ENCODE measurements at places on chromosomes 2 and 18.

DNA sequence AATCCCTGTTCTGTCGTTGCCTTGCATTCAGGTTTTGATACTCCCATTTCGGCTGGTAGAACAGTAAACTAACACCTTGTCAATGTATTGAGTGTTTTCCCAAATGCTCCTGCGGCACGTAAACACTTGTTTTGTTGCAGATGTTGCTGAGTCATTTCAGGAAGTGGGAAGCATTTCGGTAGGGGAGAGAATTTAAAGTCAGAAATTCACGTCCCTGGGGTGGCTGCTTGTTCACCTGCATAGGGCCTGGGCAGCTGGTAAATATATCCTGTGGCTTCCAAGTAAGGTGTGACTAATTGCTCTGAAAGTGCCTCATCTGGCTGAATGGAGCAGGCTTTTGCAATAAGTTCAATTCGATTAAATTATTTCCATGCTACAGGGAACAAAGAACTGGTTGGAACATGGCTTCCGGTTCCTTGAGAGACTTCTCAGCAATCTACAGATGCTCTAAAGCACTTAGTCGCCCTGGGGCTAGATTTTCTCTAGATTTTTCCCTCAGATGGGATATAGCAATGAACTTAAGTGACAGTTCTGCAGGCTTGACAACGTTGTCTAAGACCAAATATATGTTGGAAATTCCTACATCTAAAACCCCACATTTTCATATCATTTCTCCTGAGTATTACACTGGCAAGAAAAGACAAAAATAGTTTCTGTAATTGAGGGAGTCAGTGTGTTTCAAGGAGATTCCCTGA is 5.2 kb downstream of the GALR1 start:
- DNase-seq = no peak

- DNase-seq = no peak
Observed at GRCh38 chr2:236554629-236555282, 14.9 kb upstream of the ACKR3 start.

- DNase-seq = no peak
Observed at GRCh38 chr2:57343391-57344006, 703.1 kb upstream of the VRK2 start.

DNA sequence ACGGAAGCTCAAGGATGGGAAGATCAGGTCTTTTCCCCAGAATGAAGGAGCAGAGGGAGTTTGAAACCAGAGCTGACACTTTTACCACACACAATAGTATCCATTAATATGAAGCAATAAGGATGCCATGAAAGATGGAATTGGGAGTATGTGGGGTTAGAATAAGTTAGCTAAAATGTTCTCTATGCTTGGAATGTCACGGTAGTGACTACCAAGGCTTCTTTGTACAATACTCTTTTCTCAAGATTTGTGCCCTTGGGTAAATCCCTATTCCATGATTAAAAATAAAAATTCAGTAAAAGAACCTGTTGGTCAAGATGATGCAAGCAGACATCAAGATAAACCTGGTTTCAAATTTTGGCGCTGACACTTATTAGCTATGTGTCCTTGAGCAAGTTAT is 75.0 kb downstream of the NRXN1 start:
- no peak for DNase-seq

GRCh38 chr2:235911633-235912233 is 256.5 kb downstream of the GBX2 start:
- no peak for DNase-seq

- no peak for DNase-seq
Observed at GRCh38 chr2:96138179-96139145, at the start of gene ASTL. Gene ASTL, minus strand, starts transcription at chr2:96138502. Its CDS starts 66 bp downstream, at chr2:96138436.

DNA sequence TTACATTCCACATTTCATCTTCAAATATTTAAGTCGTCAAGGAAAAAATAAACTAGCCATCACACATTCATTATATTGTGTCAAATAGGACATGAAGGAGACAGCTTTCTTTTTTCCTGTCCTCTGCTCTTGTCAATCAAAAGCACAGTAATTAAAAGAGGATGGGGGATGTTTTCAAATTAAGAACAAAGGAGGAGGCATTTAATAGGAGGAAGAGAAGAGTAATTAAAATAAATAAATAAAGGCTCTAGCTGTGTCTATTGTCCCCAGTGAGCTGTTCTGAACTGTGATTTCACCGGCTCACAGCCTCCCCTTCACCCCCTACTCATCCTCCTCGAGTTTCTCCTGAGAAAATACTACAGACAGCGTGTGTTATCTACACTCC is 1377.1 kb upstream of the PIK3C3 start:
- DNase-seq = no peak

DNA sequence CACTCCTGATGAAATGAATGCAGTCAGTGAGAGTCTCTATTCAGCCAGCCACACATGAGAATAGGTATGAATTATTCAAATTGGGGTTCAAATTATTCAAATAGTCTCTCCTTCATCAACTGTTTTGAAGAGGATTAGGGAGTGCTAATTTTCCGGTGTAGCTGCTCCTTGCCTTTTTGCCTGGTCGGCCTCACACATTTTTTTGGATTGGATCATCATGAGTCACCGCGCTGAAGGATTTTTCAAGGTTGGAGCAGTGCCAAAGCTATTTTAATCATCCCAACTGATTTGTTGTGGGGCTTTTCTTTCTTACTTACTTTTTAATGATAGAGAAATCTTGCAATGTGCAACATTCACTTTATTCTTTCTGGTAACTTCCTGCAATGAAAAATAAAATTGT is 2.4 kb upstream of the DTNA start:
- DNase-seq = peak; percentile 95

Measured in fibroblast of skin of left quadriceps (primary cell).